ENCODE measurements at places on chromosomes 5 and 9.

DNA sequence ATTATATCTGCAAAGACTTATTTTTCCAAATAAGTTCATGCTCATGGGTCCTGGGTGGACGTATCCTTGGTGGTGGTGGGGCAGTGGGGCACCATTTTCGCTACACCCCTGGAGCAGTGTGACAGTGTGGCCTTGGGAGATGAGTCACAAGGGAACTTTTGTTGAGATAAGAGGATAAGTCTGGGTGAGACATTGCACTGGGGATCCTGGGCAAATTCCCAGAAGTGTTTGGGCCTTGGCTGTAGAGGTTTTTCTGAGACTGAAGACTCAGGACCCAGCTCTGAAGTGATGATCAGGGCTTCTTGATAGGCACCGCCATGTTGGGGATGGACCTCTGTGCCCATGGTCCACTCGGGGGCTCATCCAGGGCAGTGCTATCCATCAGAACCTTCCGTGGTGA lies 149.4 kb downstream of the MACROH2A1 start:
- DNase-seq, result no peak

GRCh38 chr5:168939887-168940544 lies 360.8 kb upstream of the PANK3 start:
- no peak for DNase-seq

- DNase-seq, result no peak
Observed at GRCh38 chr9:131740898-131741297, 1.0 kb upstream of the RAPGEF1 start.

DNA sequence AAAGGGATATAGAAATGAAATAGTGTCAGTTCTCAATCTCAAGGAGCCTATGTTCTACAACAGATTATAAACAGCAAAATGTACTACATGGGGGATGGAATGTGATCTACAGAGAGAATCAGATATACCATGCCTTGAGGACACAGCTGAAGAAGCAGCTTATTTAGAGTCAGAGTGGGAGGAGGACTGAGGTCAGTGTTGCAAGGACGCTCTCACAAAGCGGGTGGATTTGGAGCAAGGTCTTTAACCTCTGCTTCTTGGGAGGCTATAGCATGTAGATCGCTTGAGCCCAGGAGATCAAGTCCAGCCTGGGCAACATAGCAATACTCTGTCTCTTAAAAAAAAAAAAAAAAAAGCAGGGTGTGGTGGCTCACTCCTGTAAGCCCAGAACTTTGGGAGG lies 32.8 kb upstream of the PLIN2 start:
- DNase-seq, result no peak

DNA sequence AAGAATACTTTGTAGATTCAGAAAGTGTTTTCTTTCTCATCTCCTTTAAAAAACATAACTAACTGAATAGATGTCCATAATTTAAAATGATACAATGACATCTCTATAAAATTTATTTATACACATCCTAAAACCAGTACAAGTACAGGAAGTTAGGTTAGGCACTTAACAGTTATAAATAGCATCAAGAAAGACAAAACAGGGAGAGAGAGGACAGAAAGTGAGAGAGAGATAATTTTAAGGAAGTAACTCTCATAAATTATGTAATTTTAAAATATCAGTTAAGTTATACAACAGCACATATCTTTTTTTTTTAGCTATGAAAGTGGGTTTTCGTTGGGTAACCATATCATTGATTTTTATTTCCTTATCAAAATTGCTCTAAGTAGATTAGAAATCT lies 1068.6 kb downstream of the TAF11L14 start:
- no peak for DNase-seq

- DNase-seq, result no peak
Observed at GRCh38 chr5:63987053-63987452, 24.8 kb upstream of the HTR1A start.

- no peak for DNase-seq
Observed at GRCh38 chr5:107373549-107374263, 297.0 kb downstream of the EFNA5 start.

DNA sequence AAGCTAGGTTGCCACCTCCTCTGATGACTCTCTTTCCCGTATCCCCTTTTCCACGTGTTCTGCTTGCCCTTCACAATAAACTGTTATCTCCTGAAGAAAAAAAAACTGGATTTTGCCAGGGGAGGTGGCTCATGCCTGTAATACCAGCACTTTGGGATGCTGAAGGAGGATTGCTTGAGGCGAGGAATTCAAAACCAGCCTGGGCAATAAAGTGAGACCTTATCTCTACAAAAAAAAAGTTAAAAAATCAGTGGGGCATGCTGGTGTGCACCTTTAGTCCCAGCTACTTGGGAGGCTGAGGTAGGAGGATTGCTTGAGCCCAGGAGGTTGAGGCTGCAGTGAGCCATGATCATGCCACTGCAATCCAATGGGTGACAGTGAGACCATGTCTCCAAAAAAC lies 81.7 kb upstream of the IL6ST start:
- DNase-seq, result no peak

GRCh38 chr5:142722896-142723295 lies 37.0 kb upstream of the FGF1 start:
- DNase-seq, result no peak

- no peak for DNase-seq
Observed at GRCh38 chr5:74954919-74955318, 88.7 kb upstream of the FAM169A start.
